ENCODE measurements at places on chromosomes 5 and 9.

DNA sequence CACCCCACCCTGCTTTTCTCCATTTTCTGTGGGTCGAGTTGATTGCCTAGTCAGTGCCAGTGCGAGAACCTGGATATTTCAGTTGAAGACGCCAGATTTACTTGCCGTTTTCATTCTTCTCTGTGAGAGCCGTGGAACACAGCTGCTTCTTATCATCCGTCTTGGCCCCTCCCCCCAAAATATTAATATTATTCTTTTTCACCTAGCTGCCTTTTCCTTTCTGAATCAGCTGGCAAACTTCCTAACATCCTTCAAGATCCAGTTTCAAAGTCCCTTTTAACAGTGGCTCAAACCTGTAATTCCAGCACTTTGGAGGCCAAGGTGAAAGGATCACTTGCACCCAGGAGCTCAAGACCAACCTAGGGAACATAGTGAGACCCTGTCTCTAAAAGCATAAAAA, 117.1 kb upstream of the RASA1 start:
- no peak for DNase-seq

DNA sequence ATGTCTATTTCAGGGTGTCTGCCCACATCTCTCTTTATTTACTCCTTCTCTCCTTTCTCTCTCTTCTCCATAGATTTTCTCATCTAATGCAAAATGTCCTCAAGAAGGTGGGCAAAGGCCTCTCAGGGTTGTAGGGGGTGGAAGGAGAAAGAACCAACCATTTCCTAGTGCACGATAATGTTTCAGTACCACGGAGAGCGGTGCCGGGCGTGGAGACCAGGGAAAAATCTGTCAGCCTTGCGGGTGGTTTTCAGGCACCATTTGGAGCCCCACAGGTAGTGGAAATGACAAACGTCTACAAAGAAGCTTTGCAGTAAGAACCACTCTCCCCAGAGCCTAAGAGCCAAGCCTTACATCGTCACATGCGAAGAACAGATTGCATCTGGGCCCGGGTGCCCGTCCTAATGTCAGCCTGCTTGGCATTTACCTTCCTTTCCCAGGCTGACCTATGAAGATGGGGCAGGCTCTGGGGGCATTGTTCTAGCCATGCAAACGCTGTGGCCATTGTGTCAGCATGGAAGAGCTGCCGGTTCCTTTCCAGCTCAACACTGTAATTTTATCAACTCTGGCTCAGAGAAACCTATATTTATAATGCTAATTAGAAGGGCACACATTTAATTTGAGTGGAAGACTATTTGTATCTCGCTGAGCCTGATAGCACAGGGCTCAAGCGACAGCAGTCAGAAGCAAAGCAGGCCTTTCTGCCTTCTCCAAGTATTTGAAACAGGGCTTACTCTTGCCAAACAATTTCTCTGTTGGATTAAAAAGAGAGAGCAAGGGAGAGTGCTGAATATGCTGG, 430.1 kb upstream of the WWC1 start:
- peak; percentile 49 for DNase-seq

DNA sequence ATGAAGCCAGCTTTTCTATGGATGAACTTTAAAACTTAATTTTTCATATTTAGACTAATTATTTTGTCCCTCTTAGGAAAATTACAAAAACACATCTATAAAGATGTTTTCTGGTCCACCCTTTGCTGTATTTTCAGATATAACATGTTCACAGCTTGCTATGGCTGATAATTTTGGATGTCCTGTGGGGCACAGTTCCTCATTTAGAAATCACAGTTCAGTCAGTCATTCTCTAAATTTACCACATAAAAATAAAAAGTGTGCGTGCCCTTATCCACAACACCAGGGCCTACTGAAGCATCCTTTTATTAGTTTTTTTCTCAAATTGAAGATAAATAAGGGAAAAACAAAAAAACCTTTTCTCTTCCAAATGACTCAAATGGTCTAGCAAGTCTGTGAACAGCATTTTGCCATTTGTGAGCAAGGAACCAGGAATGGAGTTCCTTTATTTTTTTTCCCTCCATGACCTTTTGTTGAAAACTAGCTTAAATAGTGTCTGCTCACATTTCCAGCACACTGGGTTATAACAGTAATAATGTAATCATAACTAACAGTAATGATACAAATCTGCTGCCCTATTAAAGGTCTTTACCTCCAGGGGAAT, 87.1 kb downstream of the CEMIP2 start:
- no peak for DNase-seq

- DNase-seq: no peak
Measured at GRCh38 chr9:78006734-78007133, 24.9 kb downstream of the GNAQ start.

- no peak for DNase-seq
Measured at GRCh38 chr5:68432682-68433081, 217.1 kb downstream of the PIK3R1 start.

DNA sequence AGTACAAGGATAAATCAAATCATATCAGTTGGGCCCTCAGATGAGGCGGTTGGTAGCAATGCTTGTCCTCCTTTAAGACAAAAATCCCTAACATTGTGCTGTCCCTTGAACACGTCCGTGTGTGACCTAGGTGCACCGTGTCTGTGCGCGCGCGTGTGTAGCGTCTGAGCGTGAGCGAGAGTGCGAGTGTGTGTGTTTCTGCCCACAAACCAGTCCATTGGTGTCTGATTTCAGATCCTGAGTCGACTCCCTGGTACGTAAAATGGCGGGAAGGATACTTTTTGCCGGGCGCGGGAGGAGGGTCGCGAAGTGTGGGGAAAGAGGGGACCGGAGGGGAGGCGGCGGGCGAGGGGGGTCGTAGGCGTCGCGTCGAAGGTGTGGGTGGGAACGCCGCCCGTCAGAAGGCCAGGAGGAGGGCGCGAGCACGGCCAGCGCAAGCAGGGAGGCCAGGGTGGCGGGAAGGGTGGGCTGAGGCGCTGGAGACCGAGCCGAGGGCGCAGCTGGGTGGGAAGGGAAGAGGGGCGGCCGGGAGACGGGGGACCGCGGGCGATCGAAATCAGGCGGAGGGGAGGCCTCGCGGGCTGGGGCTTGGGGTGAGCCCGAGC, 8.9 kb downstream of the OTP start:
- DNase-seq: peak; percentile 52

DNA sequence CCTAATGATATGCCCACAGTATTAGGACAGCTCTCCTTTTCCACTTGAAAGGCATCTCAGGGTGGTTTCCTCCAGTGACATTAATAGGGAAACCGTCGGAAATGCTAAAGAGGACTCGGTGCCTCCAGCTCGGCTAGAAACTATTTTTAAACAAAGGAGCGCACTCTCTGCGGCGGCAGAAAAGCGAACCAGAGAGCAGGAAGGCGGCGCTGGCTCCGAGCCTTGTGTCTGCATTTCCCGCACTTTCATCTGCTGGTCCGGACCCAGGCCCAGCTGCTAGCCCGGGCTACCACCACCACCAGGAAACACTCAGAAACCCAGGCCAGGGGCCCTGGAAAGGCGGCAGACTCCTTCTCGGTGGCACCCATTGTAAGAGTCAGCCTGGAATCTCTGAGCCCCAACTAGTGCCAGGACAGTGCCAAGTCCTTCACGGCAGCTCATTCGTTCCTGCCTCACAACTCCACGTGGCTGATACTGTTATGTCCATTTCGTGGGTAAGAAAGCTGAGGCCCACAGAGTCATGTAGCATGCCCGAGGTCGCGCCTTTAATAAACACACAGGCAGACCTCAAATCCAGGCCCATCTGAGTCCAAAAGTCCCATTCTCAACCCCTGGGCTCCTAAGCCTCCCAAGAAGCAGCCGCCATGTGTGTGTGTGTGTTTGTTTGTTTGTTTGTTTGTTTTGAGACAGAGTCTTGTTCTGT, 73.9 kb downstream of the VAV2 start:
- no peak for DNase-seq

DNA sequence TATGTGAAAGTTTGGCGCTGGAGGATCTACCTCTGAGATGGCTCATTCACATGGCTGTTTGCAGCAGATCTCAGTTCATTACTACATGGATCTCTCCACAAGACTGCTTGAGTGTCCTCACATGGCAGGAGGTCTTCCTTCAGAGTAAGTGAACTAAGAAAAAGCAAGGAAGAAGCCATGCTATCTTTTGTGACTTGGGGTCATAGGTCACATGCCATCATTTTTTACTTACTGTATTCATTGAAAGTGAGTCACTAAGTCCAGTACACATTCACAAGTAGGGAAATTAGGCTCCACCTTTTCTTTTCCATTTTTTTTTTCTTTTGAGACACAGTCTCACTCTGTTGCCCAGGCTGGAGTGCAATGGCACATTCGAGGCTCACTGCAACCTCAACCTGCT, 8.7 kb upstream of the CDKN2AIPNL start:
- DNase-seq: no peak

DNA sequence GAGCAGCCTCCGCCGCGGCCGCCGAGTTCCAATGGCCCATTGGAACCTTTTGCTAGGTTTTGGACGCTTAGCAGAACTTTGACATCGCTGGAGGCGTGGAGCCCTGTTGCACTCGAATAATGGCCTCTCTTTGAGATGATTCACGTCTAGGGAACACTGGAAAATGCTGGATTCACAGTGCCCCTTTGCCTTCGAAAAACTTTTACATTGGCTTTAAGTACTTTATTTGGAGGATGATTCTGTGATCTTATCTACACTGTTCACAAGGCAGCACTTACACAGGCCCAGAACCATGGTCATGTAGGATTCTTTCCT, 536 bp upstream of the PPIC start:
- DNase-seq: no peak

DNA sequence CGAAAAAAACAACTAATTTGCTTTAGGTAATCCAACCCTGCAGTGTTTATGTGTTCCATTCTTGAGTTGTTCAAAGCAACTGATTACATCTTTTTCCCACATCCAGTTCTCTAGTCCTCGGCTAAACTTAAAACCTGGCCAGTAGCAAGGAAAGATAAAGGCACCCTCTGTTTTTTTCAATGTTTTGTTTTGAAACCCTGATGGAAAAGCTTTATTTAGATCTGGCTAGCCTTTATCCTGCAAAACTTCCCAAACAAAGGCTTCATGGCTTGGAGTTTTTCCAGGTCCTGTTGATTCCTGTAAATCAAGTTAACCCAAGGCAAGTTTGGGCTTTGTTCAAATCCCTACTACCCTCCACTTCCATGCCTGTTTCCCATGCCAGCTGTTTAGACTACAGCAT, 105.1 kb downstream of the CEMIP2 start:
- DNase-seq: no peak

GRCh38 chr5:66805514-66806430, 209.6 kb downstream of the MAST4 start:
- no peak for DNase-seq

GRCh38 chr9:72420783-72421182, 55.8 kb upstream of the ZFAND5 start:
- DNase-seq: no peak

DNA sequence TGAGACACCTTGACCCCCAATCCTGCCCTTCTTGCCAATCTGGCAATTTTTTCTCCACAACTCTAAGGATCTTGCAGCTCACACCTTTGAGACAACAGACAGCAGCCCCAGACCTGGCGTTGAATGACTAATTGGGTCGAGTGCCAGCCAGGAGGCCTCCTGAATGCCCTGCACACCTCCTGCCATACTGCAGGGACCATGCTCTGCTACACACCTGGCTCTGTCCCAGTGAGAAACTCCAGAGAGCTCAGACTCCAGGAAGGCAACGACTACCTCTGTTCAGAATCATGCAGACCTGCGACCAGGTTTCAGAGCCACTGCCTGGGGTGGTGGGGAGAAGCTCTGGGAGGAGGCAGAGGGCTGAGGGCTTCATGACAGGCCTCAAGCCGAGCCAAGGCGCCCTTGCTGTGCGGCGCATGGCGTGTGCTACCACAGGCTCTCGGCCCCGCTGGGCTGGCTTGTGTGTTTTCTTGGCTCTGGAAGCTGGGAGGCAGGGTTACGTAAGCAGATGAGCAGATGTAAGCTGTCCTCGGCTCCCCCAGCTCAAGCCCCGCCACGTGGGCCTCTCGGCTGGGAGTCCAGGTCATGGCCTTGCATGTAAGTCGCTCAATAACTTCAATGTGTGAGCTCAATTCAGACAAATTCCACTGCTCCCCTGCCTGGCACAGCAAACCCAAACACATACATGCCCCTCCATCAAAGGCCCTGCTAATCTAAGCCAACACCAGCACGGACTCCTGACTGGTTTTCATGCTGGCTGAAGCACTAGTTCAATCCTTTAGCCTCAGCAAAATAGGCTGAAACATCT, 27.5 kb downstream of the B4GALT1 start:
- peak; percentile 79 for DNase-seq

- DNase-seq: no peak
Measured at GRCh38 chr5:160750938-160751657, 100.9 kb downstream of the ATP10B start.

GRCh38 chr9:92488681-92489550, 6.6 kb upstream of the ASPN start:
- no peak for DNase-seq

- DNase-seq: no peak
Measured at GRCh38 chr9:91247278-91247677, 114.4 kb downstream of the AUH start.

DNA sequence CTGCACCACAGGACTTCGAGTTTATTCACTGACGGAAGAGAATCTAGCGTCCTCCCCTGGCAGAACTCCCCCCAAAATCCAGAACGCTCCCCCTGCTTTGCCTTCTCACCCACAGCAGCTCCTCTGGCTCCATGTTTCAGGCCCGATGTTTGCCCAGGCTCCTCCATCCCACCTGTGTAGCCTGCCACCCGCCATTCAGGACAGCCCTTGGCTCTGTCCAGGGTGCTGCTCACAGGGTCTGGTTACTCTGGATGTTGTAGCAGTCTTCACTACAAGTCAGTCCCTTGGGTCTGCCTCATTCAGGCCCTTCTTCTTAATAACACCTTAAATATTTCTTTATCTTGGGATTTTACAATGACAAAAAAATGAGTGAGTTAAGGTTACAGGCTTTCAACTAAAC, 41.3 kb upstream of the SV2C start:
- no peak for DNase-seq

GRCh38 chr9:115080242-115080641, 37.7 kb downstream of the TNC start:
- no peak for DNase-seq

DNA sequence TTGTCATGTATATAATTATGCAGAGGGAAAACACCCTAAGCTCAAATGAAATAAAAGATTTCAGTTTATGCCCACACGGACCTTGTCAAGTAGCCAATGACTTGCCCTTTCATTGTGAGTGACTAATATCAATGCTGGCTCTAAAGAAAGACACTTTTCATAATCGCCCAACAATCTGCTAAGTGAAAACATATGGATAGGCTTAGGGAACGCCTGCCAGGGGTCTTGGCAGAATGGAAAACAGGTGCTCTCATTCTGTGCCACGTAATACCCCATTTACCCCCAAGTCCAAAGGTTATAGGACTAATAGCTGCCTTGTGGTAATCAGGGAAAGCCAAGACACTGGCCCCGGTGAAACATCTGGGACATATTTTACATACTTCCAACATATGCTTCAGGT, 157.7 kb downstream of the SLF1 start:
- no peak for DNase-seq
